Ammon's horn (tissue), 1 donor: ENCODE measurements at places on chromosomes 2 and 18.
A peak's percentile ranks its signal among the peaks of the same experiment; 100 is the strongest.

- no peak for DNase-seq
Measured at GRCh38 chr2:58497168-58497567, 256.0 kb upstream of the FANCL start.

- DNase-seq: no peak
Measured at GRCh38 chr2:48940606-48941005, 185.1 kb upstream of the LHCGR start.

GRCh38 chr2:55138014-55138881, 88.0 kb upstream of the RTN4 start:
- DNase-seq: peak; percentile 90

- no peak for DNase-seq
Measured at GRCh38 chr2:216073773-216074172, 7.8 kb downstream of the PECR start.

GRCh38 chr2:29485631-29486030, 370.4 kb downstream of the CLIP4 start:
- DNase-seq: no peak

DNA sequence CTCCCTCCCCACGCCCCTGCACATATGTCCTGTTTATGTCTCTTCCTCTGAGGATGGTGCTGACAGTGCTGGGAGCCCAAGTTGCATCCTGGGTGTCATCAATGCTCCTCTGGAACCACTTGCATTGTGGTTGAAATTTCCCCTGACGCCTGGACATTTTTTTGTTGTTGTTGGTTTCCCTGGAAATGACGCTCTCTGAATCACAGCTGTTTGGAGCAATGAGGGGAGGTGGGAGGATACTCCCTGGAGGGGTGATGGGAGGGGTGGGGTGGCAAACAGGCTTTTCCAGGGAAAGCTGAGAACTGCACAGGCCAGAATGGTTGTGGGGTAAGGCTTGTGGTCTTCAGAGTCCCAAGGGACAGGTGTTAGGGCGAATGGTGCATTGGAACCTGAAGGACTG, 29.6 kb downstream of the CELF4 start:
- no peak for DNase-seq

- DNase-seq: peak; percentile 74
Measured at GRCh38 chr2:133486771-133487191, 81.5 kb downstream of the NCKAP5 start.

DNA sequence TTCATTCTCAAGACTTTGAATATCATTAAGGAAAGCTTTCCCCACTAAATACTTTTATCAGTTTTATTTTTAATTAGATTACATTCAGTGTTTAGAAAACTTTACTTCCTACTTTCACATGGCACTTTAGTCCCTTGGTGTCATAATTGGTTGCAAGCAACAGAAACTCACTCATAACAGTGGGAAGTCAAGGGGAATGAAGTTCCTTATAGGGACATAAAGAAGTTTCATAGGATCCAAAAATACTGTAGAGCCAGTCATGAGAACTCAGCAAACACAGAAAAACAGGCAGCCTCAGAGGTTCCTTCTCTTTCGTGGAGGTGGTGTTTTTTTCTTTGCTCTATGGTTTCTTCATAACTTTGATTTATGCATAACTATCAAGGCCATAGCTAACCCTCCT, 809.0 kb downstream of the BCL11A start:
- DNase-seq: no peak

DNA sequence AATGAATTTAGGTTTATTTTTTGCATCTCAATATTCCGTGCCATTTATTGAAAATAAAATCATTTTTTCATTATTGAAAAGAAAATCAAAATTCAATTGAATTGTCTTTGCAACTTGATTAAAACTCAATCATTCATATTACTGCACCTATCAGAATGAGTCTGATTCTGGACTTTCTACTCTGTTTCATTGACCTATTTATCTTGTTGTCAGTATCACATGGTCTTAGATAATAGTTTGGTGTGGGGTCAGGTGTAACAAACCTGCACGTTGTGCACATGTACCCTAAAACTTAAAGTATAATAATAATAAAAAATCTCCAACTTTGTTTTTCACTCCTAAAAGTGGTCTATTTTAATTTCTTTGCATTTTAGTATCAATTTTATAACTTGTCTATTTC, 422.9 kb downstream of the RAD51AP2 start:
- DNase-seq: no peak

DNA sequence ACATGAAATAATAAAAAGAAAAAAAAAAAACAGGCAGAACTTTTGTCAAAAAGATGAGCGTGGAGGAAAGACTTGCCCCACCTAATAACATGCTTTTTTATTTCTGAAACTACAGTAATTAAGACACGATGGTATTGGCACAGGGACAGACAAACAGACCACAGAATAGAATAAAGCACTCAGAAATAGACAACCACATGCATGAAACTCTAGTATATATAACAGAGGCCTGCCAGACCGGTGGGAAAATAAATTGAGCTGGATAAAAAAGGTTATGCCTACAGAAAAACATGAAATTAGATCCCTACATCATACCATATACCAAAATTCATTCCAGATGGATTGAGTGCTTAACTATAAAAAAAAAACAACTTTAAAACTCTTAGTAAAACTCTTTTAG, 163.1 kb downstream of the NRP2 start:
- no peak for DNase-seq

DNA sequence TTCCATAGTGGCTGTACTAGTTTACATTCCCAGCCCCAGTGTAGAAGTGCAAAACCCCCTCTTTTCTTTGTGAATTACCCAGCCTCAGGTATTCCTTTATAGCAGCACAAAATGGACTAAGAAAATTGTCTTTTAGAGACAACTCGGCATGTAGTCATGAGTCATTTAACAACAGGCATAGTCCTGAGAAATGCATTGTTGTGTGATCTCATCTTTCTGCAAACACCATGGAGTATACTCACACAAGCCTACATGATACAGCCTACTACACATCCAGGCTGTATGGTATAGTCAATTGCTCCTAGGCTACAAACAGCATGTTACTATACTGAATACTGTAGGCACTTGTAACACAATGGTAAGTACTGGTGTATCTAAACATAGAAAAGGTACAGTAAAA, 44.4 kb upstream of the MBP start:
- DNase-seq: no peak

- DNase-seq: no peak
Measured at GRCh38 chr2:235414422-235414821, 79.4 kb upstream of the AGAP1 start.

DNA sequence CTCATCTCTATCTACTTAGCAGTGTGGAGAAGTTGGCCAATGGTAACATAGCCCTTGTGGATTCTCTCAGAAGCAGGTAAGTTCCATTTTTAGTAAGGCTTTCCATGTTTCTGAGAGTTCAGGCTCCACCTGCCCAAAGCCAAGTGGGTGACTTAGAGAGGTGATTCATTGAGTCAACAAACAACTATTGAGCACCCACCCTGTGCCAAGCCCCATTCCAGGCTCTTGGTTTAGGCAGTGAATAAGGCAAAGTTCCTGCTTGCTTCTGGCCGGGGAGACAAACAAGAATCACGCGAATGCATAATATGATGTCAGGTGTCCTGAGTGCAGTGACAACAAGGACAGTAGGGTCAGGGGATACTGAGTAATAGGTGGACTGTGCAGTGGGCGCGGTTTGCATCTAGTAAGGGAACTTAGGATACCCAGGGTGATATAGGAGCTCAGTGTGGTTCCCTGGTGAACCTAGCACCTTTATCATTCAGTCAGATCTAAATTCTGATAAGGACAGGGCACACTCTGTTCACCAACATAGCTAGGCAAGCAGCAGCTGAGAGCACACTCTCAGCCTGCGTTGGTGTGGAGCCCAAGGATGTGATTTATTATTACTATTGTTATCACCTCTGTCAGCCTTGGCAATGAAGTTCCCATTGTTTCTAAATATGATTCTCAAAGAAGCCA, 31.7 kb upstream of the KCTD1 start:
- DNase-seq: no peak

DNA sequence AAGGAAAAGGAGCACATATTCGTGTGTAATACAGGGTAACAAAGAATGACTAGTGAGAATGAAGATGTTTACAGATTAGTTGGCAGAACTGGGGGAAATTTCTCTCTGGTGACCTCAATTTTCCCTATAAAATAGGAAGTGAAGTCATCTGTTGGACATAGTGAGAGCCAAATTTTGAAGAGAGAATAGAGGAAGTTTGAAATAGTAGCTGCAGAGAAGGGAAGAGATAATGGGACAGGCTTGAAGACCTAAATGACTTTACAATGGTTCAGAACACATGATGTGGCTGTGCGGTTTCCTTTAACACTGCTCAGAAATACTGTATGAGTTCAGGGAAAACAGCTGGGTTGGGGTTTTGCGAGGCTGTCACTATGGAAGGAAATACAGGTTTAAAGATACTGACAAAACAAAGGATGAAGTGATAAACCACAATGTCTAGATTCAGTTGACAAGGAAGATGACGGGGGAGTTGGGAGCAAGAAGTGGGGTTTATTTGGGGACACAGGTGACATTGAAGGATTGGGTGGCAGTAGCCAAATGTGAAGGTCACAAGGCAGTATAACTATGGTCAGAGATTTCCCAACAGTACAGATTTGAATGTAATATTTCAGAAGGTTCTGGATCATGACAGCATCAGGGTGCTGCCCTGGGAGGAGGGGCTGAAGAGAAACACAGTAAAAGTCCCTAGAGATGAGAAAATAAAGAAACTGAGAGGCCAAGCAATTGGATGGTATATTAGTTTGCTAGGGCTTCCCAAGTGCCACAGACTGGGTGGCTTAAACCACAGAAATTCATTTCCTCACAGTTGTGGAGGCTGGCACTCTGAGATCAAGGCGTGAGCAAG, 82.6 kb upstream of the TANK start:
- peak; percentile 31 for DNase-seq

DNA sequence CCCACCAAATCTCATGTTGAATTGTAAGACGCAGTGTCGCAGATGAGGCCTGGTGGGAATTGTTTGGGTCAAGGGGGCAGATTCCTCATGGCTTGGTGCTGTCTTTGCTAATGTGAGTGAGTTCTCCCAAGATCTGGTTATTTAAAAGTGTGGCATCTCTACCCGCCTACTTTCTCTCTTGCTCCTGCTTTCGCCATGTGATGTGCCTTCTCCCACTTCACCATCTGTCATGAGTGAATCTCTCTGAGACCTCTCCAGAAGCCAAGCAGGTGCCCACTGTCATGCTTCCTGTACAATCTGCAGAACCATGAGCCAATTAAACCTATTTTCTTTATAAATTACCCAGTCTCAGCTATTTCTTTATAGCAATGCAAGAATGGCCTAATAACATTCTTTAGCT, 246.6 kb upstream of the CDH20 start:
- no peak for DNase-seq
